Jurkat, Clone E6-1 (cell line): ENCODE measurements at places on chromosomes 6 and 20.

GRCh38 chr20:38591474-38592410, 9.9 kb upstream of the ARHGAP40 start:
- DNase-seq = no peak

DNA sequence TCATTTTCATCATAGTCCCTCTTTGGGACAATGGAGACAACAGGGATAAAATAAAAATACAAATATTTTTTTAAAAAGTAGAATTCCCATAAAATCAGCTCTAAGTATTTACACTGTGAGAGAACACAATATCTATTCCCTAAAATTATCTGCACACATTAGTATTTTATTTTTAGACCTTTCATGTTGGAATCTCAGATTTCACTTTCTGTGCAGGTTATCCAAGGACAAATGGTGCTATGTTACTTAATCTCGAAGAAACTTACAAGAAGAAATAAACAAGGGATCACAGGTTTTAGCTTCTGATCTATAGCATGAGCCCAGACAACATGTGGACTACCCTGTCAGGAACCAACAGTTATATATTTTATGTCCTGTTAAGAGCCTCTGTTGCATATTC, 23.0 kb upstream of the LYRM2 start:
- no peak for DNase-seq

DNA sequence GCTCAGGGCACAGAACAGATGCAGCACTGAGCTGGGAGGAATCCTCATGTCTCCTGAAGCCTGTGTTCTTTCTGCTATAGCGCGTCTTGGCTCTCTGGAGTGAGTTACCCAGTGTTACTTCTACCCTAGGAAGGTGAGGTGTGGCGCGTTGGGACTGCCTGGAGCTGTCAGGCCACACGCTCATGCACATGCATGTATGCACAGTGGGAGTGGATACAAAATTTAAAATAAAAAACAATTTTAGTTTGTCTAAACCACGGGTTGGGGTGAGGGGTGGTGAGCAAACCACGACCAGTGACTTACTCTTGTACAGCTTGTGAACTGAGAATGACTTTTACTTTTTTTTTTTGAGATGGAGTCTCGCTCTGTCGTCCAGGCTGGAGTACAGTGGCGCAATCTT, 298.6 kb upstream of the SUPT3H start:
- no peak for DNase-seq

GRCh38 chr6:159059141-159059540, 14.3 kb upstream of the TAGAP start:
- DNase-seq = no peak

DNA sequence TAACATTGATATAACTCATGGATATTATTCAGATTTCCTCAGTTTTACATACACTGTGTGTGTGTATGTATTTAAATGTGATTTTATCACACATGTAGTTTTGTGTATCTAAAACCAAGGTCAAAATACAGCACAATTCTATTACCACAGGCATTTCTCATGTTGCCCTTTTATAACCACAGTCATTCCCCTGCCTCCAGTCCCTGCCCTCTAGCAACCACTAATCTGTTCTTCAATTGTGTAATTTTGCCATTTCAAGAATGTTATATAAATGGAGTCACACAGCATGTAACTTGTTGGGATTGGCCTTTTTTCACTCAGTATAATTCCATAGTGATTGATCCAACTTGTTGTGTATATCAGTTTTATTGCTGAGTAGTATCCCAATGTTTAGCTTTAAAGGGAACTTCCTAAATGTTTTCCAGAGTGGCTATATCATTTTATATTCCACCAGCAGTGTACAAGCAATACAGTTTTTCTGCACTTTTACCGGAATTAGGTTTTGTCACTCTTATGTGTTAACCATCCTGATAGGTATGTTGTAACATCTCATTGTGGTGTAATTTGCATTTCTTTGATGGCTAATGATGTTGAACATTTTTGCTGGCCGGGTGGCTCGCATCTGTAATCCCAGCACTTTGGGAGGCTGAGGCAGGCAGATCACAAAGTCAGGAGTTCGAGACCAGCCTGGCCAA, 338.2 kb downstream of the SOX4 start:
- DNase-seq = no peak

DNA sequence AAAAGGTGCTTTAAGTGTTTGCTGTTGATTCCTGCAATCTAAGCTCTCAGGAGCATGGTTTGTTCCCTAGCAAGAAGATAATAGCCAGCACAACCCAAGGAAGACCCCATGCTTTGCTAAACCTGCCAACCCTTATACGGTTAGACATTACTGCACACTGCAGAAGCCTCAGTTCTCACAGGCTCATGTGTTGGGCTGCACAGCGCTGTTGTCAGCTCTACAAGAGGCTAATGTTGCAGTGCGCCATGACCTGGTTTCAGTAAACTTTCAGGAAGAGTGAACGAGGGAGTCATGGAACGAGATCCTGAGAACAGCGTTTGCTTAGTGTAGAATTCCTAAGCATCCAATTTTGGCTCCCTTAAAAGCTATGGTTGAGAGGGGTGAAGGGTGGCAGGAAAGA, 218.5 kb downstream of the ARHGAP18 start:
- DNase-seq = no peak

DNA sequence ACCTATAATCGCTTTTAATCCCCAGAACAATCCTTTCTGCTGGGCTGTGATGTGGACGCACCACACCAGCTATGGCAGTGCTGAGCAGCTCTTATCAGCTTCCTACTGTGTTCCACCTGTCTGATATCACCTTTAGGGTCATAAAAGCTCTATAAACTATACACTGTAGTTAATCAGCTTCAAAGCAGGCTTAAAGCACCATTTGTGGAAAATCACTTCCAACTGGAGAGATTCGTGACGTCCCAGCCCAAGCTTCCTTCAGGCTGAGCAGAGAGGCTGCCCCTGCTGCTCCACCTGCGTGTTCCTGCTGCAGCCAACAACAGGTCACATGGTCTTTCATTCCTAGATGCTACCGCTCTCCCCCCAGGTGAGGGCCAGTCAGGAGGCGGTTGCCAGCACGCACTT, 156.5 kb downstream of the SMOC2 start:
- DNase-seq = no peak

GRCh38 chr6:163296835-163297519, 117.5 kb upstream of the QKI start:
- no peak for DNase-seq

- peak; percentile 78 for DNase-seq
Observed at GRCh38 chr20:10218536-10219451, at the start of gene SNAP25. TSS of gene SNAP25 (plus strand) at chr20:10218830. CDS start at chr20:10275492, 56,662 bp downstream.

DNA sequence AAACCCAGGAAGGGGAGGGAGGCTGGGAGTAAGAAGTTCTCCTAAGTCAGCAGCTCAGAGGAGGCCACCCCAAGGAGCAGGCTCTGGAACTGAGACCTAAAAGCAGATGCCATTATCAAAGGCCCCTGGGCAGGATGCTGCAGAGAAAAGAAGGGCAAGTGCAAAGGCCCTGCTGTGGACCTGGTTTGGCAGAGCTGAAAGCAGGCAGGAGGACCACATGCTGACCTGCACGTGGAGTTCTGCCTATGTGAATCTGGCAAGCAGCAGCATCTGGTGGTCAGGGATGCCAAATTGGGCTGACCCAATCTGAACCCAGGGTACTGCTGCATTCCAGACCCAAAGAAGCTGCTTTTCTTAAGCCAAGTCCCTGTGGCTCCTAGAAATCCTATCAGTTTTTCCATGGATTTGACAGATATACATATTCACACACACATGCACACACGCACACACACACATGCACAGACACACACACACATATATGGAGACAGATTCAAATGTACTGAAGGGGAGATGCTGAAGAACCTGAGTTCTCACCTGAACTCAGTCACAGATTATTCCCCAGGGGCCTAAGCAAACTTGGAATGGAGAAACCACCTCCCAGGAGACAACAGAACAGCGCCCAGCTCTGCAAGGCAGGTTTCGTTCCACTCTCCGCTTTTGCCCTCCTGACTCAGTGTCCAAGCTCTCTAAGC, 119.9 kb downstream of the FOXA2 start:
- DNase-seq = no peak

GRCh38 chr6:142355520-142356174, 53.8 kb downstream of the ADGRG6 start:
- DNase-seq = peak; percentile 76

DNA sequence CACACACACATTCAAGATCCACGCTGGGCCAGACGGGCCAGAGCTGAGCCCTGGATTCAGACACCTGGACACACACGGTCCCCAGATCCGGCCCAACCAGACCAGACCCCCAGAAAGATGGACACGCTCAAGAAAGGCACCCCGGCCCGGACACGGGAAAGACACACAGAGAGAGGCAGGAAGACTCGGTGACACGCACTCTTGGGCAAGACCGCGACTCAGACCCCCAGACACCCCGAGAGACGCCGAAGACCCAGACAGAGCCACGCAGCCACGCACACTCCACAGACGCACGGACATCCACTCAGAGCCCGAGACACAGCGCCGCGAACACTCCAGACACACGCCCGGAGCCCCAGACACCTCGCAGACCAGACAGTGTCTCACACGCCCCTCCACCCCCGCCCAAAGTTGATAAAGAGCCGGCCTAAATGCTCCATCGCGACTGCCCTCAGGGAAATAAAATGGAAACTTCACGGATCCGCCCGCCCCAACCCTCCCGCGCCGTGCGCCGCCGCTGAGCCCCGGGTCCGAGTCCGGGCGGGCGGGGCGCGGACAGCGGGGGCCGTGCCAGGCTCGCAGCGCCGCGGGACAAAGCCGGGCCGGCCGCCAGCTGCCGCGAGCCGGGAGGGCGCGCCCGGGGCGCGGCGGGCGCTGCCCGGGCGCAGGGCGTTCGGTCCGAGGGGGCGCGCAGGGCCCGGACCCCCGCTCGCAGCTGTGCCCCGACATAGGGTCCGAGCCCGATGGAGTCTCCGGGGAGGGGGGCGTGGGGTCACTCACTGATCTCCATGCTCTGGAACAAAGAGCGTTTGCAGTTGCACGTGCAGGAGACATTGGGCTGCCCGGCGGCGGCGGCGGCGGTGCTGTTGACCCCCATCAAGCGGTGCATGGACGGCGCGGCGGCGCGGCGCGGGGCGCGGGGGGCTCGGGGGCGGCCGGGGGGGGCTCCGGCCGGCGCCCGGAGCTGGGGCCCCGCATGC, 831 bp downstream of the PMEPA1 start:
- no peak for DNase-seq

DNA sequence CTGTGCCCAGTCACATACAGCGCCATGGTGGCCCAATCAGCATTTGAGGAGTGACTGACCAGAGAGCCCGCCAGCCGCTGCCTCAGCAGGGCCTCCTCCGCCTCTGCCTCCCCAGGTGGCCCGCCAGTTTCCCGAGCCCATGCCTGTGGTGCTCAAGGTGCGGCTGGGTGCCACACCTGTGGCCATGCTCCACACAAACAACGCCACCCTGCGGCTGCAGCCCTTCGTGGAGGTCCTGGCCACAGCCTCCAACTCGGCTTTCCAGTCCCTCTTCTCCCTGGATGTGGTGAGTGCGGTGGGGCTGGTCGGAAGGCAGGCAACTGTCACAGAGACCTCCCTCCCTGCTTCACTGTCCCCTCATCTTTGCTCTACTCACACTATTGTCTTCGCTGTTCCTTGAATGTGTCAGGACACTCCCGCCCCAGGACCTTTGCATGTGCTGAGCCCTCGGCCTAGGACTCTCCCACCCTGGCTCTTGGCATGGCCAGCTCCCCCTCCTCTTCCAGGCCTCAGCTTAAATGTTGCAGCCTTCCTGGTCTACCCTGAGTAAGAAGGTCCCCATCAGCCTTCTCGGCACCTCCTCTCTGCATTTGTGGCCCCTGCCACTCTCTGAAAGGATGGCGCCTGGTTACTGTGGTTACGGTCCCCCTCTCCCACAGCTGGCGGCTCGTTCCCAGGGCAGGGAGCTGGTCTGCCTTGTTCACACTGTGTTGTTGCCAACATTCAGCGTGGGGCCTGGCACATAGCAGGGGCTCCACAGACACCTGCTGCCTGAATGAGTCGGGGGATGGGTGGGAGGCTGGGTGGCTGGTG, 11.8 kb upstream of the BPIFB6 start:
- DNase-seq = peak; percentile 10

DNA sequence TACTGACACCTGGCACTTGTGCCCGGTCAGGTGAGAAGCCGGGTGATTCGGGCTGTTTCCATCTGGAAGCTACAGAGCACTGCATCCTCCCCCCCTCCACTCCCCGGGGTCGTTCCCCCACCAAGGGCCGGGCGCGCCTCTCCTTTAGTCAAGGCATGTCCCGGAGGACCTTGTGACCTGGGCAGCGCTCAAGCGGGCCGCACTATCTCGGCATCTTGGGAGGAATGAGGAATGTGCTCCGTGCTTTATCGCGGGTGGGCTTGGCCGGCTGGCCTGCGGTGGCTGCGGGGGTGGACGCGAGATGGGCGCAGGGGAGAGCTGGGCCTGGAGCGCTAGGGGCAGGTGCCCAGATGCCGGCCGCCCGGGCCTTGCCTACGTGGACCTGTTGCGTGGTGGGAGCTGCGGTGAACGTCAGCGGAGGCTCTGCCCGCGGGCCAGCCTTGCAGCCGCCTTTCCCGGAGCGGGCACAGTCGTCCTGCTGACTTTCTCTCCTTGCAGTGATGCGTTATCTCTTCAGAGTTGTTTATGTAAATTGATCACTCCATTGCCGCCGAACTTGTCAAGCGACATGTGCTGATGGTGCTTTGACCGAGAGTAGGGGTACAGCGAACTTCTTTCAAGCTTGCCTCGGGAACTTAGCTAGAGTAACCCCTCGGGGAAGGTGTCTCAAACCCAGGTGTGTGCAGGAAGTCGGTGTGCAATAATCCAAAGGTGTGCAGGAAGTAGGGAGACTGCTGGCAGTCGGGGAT, 1.1 kb downstream of the LRRC1 start:
- no peak for DNase-seq

DNA sequence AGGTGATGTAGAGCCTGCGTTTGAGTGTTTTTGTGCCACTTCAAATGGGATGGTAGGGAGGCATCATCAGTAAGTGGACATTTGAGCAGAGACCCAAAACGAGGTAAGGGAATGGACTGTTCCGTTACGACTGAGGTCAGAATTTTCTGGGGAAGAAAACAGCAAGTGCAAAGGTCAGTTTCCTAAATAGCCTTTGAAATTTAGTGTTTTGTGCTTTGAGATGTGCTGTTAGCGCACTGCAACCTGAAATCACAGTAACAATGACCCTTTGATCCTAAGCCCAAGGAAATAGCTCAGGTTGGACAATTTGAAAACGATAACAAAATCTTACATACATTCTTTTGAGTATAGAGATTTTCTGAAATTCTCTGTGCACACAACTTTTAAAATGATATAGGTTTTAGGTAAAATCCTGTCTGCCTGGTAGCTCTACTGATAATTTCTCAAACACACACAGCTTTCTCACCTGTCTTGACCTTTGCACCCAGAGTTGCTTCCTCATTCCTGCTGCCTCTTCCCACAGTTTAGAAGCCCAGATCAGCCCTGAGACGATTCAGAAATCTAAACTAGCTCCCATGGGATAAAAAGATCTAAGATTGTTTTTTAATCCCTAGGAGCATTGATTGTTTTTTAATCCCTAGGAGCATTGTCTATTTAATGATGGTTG, 22.1 kb downstream of the DCBLD1 start:
- DNase-seq = no peak

DNA sequence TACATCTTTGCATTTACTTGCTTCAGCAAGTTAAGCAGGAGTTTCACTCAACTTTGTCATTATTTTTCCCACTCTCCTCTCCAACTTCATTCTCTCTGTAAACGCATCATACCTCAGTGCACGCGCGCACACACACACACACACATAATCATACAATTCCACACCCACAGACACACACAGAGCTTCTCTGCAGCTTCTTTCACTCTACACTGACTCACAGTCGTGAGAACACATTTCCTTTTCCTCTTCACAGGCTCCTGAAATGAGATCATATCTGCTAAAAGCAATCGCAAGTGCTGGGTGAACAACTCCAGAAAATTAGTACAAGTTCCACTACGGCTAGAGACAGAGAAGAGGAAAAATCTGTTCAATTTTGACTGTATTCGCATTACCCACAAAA, 215.4 kb downstream of the PTPRT start:
- DNase-seq = no peak

GRCh38 chr6:34068462-34069044, 77.3 kb downstream of the GRM4 start:
- DNase-seq = no peak
